ENCODE measurements at places on chromosomes 6 and 20. TPM values are rescaled to one million over a fixed set of nuclear protein-coding genes. Genes with fewer than 3 reads are reported as not detected.

BTNL2 gene
- total RNA-seq = not detected

SPEF1 gene
- 1.6 TPM for total RNA-seq

SLC29A1 gene
- total RNA-seq = 62.7 TPM

UBE2C gene
- 267 TPM for total RNA-seq

MACROD2 gene
- 6.1 TPM for total RNA-seq

EGFL8 gene
- 10.2 TPM for total RNA-seq
